Cerebellar nuclear complex (tissue), 1 donor: ENCODE measurements at places on chromosomes 2 and 18.

- DNase-seq, result no peak
These were observed 647.5 kb upstream of the VRK2 start for GRCh38 chr2:57399057-57399456.

- no peak for DNase-seq
These were observed 23.4 kb upstream of the RAPGEF4 start for GRCh38 chr2:172712251-172712650.

DNA sequence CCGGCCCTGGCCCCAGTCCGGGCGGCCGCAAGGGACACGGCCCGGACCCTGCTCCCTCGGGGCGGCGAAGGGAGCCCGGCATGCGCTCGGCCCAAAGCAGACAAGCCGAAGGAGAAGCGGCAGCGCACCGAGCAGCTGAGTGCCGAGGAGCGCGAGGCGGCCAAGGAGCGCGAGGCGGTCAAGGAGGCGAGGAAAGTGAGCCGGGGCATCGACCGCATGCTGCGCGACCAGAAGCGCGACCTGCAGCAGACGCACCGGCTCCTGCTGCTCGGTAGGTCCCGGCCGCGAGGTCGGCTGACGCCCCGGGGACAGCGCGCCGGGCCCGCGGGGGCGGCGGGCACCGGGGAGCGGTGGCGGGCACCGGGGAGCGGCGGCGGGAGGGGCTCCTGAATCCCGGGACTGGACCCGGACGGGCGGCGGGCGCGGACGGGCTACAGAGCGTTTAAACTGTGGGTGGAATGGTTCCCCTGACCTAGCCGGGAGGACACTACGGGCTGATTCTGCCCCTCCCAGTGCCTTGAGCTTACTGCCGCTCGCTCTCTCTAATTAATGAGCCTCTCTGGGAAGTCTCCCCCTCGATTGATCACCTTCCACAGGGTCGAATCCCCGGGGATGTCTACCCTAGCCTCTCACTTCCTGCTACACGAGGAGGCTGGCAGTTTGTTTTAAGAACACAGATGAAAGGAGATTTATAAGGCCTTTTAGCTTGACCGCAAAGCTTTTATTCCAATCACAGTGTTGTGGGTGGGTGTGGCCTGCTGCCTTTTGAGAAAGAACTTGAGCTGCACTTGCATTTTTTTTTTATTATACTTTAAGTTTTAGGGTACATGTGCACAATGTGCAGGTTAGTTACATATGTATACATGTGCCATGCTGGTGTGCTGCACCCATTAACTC, 853 bp downstream of the GNAL start:
- DNase-seq, result no peak

- no peak for DNase-seq
These were observed 218.1 kb downstream of the HNMT start for GRCh38 chr2:138182250-138182936.

- DNase-seq, result no peak
These were observed 68.5 kb downstream of the FIGN start for GRCh38 chr2:163667064-163667887.
